Fibroblast of villous mesenchyme (primary cell): ENCODE measurements at places on chromosomes 11 and 22. TPM values are rescaled to one million over a fixed set of nuclear protein-coding genes. Genes with fewer than 3 reads are reported as not detected.

- no peak for DNase-seq
Observed at GRCh38 chr11:24373516-24373915, 123.3 kb upstream of the LUZP2 start.

DNA sequence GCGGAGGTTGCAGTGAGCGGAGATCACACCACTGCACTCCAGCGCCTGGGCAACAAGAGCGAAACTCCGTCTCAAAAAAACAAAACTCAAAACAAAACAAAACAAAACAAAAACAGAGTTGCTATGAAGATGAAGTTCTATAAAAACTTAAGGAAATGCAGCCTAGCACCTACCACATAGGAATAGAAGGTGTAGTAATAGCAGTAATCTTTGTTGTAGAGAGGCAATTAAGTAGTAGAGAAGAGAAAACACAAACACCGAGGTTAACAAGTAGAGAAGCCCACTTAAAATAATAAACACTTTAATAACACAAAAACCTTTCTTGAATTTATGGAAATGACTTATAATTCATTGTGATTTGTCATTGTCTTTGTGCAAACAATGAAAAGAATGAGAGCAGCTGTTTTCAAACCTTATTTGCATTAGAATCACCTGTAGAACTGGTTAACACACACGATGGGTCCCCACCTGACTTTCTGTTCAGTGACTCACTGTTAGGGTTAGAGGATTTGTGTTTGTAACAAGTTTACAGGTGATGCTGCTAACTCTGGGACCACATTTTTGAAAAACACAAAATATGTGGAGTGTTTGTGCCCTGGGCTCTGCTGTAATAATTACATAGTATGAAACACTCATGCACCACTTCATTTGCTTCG, 43.1 kb downstream of the TYR start:
- DNase-seq: no peak

DNA sequence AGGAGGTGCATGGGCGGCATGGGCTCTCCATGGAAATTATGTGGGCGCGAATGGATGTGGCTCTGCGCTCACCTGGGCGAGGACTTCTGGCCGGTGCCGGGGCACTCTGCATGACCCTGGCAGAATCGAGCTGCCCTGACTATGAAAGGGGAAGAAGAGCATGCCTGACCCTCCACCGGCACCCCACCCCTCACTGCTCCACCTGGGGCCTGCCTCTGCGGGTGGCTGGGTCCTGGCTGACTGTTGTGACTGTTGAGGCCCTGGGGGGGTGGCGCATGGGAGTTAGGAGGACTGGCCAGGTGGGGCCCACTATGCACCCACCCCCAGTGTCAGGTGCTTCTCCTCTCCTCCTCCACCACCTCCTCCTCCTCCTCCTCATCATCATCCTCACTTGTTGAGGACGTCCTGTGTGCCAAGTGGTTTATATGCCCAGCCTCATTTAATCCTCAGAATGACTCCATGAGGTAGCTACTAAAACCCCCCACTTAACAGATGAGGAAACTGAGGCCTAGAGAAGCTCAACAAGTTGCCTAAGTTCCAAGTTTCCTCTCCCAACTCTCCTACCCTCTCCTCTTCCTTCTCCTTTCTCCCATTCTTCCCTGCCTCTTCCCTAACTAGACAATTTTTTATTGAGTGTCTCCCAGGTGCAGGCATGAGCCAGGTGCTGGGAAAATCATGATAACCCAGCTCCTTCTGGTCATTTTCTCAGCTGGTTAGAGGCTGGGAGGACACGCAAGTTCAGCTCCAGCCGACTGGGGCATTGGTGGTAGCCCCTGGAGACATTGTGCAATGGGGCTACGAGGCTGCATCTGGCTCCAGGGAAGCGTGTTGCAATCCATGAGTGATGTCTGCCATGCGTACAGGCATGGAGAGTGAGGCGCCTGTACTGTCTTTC, 2.3 kb downstream of the MYEOV start:
- peak; percentile 96 for DNase-seq

DNA sequence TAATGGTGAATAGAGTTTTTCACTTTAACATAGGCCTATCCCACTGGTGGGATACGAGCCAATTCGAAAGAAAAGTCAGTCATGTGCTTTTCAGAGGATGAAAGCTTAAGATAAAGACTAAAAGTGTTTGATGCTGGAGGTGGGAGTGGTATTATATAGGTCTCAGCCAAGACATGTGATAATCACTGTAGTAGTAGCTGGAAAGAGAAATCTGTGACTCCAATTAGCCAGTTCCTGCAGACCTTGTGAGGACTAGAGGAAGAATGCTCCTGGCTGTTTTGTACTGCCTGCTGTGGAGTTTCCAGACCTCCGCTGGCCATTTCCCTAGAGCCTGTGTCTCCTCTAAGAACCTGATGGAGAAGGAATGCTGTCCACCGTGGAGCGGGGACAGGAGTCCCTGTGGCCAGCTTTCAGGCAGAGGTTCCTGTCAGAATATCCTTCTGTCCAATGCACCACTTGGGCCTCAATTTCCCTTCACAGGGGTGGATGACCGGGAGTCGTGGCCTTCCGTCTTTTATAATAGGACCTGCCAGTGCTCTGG, at the start of gene TYR:
Gene TYR (plus strand): TSS at position 185 of the 541 bp plus-strand sequence. CDS start 79 bp downstream, at position 264.
- no peak for DNase-seq

DNA sequence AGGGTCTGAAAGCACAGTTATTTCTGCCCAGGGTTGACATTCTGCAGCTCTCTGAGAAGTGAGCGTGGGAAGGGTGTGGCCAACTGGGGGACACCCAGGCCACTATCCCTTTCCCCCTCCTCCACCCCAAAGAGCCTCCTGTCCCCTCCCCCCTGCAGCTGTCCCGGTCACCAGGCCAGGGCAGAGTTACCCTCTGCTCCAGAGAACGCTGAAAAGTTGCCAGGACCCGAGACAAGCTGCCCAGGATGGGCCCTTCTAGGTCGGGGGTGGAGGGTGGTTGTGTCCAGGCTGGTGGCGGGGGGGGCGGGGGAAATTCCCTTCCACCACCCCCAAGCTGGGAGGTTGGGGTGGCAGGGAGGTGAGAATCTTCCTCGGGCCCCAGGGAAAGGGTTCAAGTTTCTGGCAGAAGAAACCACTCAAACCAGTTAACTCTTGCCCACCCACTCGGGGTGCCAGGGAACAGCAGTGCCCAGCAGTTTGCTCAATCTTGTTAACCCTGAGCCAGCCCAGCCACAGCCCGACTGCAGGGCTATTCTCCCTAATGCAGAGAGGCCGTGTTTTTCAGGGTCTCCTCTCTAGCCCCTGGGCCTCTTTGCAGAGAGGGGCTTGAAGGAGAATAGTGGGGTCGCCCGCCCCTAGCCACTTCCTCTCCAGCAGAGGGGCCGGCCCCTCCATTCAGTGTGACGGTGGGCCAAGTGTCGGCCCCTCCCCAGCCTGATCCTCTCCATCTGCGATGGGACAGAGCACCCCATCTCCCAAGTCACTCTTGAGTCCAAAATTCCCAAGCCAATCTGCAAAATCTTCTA, 697 bp downstream of the LGALS1 start:
- DNase-seq: no peak

- no peak for DNase-seq
Observed at GRCh38 chr22:43879901-43880540, 11.8 kb downstream of the PNPLA5 start.

DNA sequence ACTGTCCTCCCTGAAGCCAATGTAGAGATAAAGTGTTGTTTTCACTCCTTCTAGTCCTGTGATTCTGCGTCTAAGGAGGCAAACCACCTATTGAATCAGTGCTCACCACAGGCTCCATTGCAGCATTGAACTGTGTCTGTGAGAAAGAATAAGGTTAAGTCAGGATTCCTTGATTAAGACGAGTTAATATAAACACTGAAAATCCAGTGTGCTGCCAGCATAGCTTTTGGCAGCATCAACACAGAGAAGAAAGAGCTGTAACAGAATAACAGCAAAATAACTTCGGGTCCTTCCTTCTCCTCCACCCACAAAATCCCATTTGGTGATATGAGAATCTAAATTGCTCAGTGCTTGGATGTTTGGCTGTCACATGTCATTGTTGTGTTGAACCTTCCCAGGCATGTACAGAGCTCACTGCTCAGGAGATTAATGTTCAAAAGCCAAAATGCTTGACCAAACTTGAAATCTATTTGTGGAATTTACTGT, 185.2 kb upstream of the DDI1 start:
- DNase-seq: peak; percentile 29

- no peak for DNase-seq
Observed at GRCh38 chr11:11025087-11025486, 167.2 kb upstream of the ZBED5 start.

DNA sequence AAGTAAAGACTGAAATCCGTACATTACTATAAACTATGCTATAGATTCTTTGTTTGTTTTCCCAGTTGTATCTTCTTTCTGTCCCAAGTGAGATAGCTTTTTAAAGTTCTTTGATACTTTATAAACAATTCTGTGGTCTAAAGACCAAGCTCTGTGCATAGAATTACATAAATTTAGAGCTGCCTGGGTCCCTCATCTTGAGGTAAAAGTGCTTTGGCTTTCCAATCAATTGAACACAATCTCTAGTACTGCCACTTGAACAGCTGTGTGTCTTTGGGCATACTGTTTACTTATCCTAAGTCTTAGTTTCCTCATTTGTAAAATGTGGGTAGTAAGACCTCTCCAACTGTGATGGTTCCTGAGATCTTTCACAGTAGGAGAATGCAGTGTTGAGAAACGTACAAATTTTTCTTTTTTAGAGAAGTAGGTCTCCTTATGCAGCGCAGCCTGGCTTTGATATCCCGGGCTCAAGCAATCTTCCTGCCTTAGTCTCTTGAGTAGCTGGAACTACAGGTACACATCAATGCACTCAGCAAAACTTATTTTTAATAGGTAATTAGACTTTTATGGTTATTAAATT, 2.5 kb upstream of the EED start:
- DNase-seq: no peak

DNA sequence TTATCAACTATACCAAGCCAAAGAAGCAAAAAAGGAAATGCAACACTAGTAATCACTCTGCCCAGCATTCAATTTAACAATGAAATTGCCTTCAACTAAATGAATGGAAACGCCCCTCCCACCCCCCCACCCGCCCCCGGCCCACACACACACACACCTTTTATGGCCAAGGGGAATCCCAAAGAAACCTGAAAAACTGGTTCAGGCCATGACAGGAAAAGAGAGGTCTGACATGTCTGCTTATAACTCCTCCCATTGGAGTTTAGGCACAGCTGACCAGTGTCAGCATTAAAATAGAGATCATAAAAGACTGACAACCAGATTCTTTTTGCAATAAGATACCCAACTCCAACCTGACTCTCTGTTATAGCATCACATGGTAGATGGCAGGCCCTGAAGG, 42.6 kb downstream of the ACER3 start:
- no peak for DNase-seq

GRCh38 chr11:9193316-9193715, 71.8 kb downstream of the DENND5A start:
- DNase-seq: no peak

DNA sequence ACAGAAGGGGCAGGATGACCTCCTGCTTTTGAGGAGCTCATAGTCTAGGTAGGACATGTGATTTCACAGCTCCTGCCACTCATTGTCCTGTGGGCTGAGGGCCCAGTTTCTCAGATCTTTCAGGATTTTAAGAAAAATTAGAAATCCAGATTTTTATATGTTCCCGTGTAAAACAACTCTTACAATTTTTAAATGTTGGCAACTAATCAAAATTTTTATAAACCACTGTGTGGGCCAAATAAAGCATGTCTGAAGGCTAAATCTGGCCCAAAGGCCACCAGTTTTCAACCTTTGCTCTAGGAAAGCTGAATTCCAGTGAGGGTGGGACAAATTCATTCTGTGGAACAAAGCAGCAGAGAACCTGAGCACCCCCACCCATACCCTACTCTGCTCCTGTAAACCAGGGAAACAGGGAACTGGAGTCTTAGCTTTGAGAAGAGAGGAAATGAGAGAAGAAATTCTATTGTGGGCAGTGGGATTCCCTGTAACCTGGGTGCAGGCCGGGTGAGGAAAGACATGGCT, 20.6 kb downstream of the LRRC32 start:
- no peak for DNase-seq

GRCh38 chr11:129391821-129392220, 16.2 kb downstream of the BARX2 start:
- DNase-seq: no peak

GRCh38 chr11:362642-363442, 6.5 kb upstream of the B4GALNT4 start:
- DNase-seq: no peak

DNA sequence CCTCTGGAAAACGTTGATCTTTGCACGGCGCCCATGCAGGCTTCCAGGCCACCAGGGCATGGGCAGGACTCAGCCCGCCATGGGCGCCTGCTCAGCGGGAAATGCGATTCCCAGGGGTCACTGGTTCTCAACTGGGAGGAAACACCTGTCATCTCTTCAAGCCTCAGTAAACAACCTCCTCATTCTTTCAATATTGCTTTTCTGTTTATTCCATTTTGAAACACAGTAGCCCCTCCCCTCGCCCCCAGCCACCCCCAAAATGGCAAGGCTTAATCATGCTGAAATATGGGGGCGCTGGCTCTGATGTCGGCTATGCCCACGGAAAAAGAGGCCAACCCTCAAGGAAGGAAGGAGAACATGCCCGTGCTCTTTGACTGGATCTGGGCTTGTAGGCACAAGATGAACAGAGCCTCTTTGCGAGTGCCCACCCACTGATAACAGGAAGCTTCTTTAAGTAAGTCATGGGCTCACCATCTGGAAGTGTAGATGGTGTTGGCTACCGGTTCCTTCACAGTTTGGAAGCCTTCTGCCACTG, 594 bp upstream of the POU2AF1 start:
- no peak for DNase-seq

DNA sequence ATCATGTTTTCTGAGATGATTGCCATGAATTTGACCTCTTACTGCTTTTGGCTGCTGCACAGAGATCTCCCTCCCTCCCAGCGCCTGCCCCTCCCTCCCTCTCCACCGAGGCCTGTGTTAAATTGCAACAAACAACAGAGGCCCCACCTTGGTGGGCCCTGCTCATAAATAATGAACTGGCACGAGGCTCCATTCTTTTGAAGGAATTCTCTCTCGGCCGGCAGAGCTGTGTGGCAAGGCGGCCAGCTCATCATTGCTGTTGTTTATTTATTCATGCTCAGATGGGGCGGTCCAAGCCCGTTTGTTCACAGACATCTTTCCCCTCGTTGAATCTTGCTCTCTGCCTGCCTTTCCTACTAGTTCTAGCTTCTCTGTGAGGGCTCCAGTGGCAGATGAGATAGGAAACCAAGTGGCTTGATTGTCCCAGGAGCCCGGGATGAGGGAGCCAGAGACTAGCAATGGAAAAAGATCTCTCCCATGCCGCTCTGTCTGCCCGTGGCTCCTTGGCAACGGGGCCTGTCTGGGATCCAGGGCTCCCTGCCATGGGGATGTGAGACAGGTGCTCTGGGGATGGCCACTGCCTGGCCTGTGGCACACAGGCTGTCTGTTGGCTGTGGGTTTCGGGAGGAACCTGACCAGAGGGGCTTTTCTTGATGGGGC, 192.6 kb downstream of the DSCAML1 start:
- DNase-seq: no peak

FBLN1 gene
- 102 and 256 TPM in 2 replicates for total RNA-seq

OR10D3 gene
- total RNA-seq: not detected in 2 replicates

CCDC116 gene
- total RNA-seq: 0.32 and 0.43 TPM in 2 replicates

KRTAP5-9 gene
- 0.32 TPM in 1 of 2 replicates, not detected in the other for total RNA-seq

P4HA3 gene
- total RNA-seq: 2.6 and 11.9 TPM in 2 replicates
